Kidney (tissue), 22 donors: ENCODE measurements at places on chromosomes 6 and 20. TPM values are rescaled to one million over a fixed set of nuclear protein-coding genes. Genes with fewer than 3 reads are reported as not detected.

The FOXA2 gene
- not detected for polyA plus RNA-seq

The ID1 gene
- 293 TPM for polyA plus RNA-seq

The MLIP gene
- polyA plus RNA-seq, result 1.7 TPM

The KCNQ2 gene
- not detected for polyA plus RNA-seq

The ASIP gene
- polyA plus RNA-seq, result 0.84 TPM

The WFDC12 gene
- not detected for polyA plus RNA-seq

The SLC22A1 gene
- polyA plus RNA-seq, result 1.4 TPM

The BCL2L1 gene
- polyA plus RNA-seq, result 132 TPM

The CAGE1 gene
- not detected for polyA plus RNA-seq

The HEY2 gene
- 4.2 TPM for polyA plus RNA-seq

The ADGRF1 gene
- polyA plus RNA-seq, result 28.6 TPM

The NKX2-2 gene
- not detected for polyA plus RNA-seq

The MACROD2 gene
- 3.0 TPM for polyA plus RNA-seq

The ZNF165 gene
- polyA plus RNA-seq, result 3.0 TPM

The DOP1A gene
- polyA plus RNA-seq, result 5.1 TPM

The SUMO4 gene
- not detected for polyA plus RNA-seq

The BMP6 gene
- 5.0 TPM for polyA plus RNA-seq

The LRRC73 gene
- 4.6 TPM for polyA plus RNA-seq

The PBOV1 gene
- polyA plus RNA-seq, result not detected

The CST3 gene
- 942 TPM for polyA plus RNA-seq

The RPS6KA2 gene
- 12.3 TPM for polyA plus RNA-seq

The MBOAT1 gene
- polyA plus RNA-seq, result 1.9 TPM

The SPEF1 gene
- polyA plus RNA-seq, result 3.8 TPM

The C6orf52 gene
- polyA plus RNA-seq, result 3.8 TPM

The C4B gene
- polyA plus RNA-seq, result 578 TPM

The CENPQ gene
- polyA plus RNA-seq, result 3.9 TPM

The DEFB112 gene
- not detected for polyA plus RNA-seq

The TMEM74B gene
- 1.6 TPM for polyA plus RNA-seq

The XKR7 gene
- polyA plus RNA-seq, result not detected

The RAB22A gene
- 7.0 TPM for polyA plus RNA-seq

The PXDC1 gene
- 35.0 TPM for polyA plus RNA-seq

The LPA gene
- not detected for polyA plus RNA-seq

The ENPP4 gene
- 11.5 TPM for polyA plus RNA-seq

The PET117 gene
- 19.7 TPM for polyA plus RNA-seq

The OPRM1 gene
- polyA plus RNA-seq, result not detected

The SEC23B gene
- polyA plus RNA-seq, result 46.4 TPM

The NMBR gene
- polyA plus RNA-seq, result not detected

The SGK2 gene
- 95.1 TPM for polyA plus RNA-seq

The HLA-DQA2 gene
- polyA plus RNA-seq, result 10.0 TPM

The CCDC170 gene
- polyA plus RNA-seq, result 0.34 TPM

The CLDN20 gene
- polyA plus RNA-seq, result 0.77 TPM

The NRM gene
- 14.2 TPM for polyA plus RNA-seq

The CD93 gene
- polyA plus RNA-seq, result 9.9 TPM

The DLK2 gene
- not detected for polyA plus RNA-seq
